Stimulated activated naive CD8-positive, alpha-beta T cell treated with anti-CD3 and anti-CD28 coated beads, Interleukin-15, amount 100 ng/mL, for 72 hours (primary cell): ENCODE measurements at places on chromosomes 3 and 15.

- no peak for DNase-seq
These were observed 192.8 kb downstream of the ULK4 start for GRCh38 chr3:41769106-41769505.

- no peak for DNase-seq
These were observed 162.8 kb downstream of the SMAD6 start for GRCh38 chr15:66864871-66865281.

DNA sequence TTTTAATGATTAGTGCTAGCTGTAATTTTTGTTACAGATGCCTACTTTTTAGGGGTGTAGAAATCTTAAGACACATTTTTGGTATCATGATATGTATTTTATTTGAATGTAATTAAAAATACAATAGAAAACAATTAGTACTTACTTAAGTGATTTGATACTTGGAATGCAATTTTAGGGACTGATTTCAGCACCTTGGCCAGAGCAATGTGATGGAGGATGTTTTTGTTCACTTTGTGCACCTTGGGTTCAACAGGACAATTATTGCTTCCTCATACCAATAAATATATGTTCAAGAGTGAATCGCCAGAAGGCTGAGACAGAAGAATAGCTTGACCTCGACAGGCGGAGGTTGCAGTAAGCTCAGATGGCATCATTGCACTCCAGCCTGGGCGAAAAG lies 22.3 kb downstream of the GMNC start:
- no peak for DNase-seq

- no peak for DNase-seq
These were observed 17.1 kb downstream of the MGLL start for GRCh38 chr3:127805026-127805753.

- DNase-seq, result no peak
These were observed 37.3 kb upstream of the CHRNA7 start for GRCh38 chr15:31993062-31993461.

- no peak for DNase-seq
These were observed 23.7 kb downstream of the PHLDB2 start for GRCh38 chr3:111882799-111883198.
